ENCODE measurements at places on chromosomes 13 and 19.

DNA sequence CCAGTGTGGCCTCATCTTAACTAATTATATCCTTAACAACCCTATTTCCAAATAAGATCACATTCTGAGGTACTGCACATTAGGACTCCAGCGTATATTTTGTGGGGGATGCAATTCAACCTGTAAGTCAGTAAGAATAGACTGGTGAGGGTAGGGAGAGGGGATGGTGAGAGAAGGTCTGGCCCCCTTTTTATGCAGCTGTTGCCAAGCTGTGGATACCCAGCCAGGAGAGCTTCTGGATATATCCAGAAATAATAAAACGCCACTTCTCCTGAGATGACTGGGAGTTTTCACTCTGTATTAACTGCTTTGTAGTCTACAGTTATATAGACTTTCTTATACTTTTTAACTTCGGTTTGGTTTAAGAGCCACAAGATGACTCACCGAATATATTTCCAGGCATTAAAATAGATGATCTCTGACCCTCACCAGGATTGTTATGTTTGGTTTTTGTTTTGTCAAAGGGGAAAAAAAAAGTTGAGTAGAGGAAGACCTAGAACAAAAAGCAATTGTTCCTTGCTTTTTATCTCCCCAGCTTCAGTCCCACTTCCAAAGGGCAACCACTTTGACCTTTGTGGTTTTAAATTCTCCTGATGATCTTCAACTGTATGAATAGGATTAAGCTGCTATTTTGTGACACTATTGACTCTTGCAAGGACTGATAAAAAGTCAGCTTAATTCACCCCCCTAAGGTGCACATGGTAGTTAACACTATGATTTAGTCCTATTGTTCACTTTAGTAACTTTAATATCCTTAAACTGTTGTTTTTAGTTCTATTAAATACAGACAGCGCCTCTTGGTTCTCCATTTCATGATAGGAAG, 3.1 kb upstream of the NEK3 start:
- no peak for DNase-seq

- peak; percentile 78 for DNase-seq
Observed at GRCh38 chr19:11130824-11131455, 24.6 kb downstream of the SPC24 start.

- no peak for DNase-seq
Observed at GRCh38 chr13:75370774-75371173, 111.2 kb downstream of the TBC1D4 start.

GRCh38 chr13:40895227-40896184, 106.1 kb downstream of the SLC25A15 start:
- DNase-seq = no peak

GRCh38 chr13:71054358-71054757, 812.6 kb downstream of the DACH1 start:
- no peak for DNase-seq

DNA sequence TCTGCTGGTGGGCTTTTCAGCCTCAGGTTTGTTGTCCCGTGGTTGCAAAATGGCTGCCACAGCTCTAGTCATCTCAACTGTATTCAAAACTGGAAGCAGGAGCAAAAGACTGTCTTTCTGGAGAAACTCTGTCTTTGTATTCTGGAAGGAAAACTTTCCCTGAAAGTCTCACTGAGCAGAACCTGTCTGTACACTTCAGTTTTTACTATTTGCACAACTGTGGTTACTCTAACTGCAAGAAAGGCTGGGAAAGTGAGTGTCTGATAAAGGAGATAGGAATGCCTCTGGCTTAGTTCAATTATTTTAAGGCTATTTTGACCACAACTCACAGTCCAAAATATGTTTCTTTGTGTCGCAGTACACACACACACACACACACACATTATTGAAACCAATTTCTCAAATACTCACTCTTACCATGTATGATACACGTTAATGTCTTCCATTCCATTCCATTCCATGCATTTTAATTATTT, 49.7 kb upstream of the EHD2 start:
- no peak for DNase-seq

DNA sequence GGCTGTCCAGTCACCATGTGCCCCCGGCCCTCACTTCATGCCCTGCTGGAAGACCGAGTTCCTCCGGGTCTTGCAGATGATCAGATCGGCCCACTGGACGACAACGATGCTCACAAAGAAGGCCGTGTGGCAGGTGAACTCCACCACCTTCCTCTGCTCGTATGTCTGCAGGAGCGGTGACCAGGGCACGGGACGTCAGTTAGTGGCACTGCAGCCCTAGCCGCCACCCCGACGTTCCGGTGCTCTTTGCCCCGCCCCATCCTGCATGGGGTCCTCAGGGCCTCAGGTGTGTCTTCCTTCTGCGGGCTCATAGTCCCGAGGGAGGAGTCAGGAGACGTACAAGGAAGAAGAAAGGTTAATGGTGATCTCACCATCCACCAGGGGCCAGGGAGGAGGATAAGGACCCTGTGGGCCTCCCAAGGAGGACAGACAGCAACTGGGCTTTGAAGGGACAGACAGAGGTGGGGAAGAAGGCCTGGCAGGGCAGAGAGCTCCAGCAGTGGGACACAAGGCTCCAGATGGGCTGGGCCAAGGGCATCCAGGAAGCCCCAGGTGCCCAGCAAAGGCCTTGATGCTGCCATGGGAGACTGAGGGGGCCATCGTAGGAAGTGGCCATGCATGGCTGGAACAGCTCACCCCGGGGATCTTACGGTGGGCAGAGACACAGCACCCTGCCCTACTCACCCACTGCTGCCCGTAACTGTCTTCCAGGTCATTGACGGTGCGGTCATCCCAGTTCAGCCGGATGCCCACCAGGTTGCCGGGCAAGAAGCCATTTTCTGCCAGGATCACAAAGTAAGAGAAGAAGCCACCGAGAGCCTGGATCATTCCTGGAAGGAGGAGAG, 9.9 kb upstream of the RABAC1 start:
- no peak for DNase-seq
